ENCODE measurements at places on chromosomes 13 and 19.

GRCh38 chr13:63124863-63125262 lies 1709.2 kb upstream of the PCDH20 start:
- DNase-seq = no peak

DNA sequence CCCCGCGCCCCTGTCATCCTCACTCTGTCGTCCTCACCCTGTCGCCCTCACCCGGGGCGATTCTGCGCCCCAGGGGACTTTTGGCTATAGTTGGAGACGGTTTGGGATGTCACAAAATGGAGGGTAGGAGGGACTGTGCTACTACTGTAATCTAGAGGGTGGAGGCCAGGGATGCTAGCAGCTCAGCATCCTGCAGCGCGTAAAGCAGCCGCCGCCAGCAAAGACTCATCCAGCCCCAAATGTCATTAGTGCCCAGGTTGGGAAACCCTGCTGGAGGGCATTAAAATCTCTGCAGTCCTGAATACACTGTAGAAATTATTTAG lies 362 bp downstream of the ZNF557 start:
- no peak for DNase-seq

- DNase-seq = no peak
These were observed 10.7 kb downstream of the IL17D start for GRCh38 chr13:20714161-20714560.

DNA sequence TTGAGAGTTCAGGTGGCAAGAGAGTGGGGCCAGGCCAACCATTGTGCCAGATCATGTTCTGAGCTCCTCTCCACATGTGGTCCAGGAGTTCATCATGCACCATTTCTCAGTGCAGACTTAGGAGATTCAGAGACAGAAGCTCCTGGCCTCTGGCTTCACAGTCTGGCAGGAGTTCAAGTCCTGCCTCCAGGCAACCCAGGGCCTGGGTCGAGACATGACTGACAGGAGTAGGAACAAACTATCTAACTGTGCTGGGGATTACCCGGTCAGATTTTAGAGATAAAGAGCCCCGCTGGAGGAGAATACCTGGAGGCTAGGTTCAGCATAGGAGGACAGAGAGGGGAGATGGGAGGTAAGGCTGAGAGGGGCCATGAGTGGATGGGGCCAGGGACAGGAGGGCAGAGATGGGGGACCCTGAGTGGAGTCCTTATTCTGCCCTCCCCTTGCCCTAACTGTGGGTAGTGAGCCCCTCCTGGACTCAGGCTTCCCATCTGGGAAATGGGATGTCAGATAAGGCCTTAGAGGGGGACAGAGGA lies 906 bp upstream of the CYP4F11 start:
- no peak for DNase-seq

GRCh38 chr13:23631311-23632047 lies 61.3 kb downstream of the TNFRSF19 start:
- no peak for DNase-seq

GRCh38 chr13:37274569-37275497 lies 169.4 kb upstream of the CSNK1A1L start:
- DNase-seq = no peak

GRCh38 chr13:25281193-25281934 lies 5.9 kb downstream of the MTMR6 start:
- DNase-seq = no peak

DNA sequence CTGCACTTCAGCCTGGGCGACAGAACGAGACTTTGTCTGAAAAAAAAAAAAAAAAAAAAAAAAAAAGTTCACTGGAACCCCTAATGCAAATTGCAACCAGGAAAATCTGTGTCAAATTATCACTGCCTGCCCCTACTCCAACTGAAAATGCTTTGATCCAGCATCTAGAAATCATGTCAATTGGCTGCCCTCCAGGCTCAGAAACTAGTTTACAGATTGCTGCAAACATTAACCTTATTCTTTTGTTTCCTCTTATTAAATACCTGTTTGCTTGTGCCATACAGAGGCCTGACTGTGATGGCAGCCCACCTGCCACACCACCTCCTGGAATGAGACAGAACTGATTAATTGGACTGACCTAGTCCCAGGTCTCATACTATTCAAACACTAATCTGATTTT lies 18.6 kb upstream of the AKT2 start:
- DNase-seq = no peak

- no peak for DNase-seq
These were observed 10.6 kb upstream of the MADCAM1 start for GRCh38 chr19:485583-486236.

- peak; percentile 58 for DNase-seq
These were observed 44.9 kb downstream of the ZNF611 start for GRCh38 chr19:52689843-52690368.

- DNase-seq = no peak
These were observed 948.3 kb downstream of the SLITRK1 start for GRCh38 chr13:82934000-82934399.

GRCh38 chr13:51523082-51523518 lies 61.2 kb upstream of the WDFY2 start:
- peak; percentile 38 for DNase-seq

DNA sequence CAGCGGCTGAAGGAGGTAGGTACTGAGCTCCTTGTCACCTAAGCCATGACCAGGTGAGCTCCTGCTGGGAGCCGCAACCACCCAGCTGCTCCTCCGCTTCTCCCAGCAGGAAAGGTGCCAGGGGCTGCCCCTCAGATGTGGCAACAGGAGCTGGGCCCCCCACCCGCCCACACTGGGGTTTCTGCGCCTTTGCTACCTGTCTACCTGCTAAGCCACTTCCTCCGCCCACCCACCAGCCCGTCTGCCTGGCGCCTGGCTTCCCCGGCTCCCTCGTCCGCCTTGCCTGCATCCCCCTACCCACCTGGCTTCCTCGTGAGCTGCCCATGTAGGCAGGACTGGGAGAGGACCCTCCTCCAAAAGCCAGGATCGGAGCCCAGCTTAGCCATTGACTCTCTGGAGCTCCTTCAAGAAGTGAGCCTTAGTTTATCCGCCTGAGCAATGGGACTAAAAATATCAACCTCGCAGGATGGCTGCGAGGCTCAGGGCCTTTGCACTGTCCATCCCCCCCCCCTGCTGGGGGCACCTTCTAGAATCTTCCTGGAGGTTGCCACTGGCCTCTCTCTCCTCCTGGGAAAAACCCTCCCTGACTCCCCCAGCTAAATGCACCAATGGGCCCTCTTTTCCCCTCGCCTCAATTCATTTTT lies 55.8 kb upstream of the KLF2 start:
- peak; percentile 62 for DNase-seq

DNA sequence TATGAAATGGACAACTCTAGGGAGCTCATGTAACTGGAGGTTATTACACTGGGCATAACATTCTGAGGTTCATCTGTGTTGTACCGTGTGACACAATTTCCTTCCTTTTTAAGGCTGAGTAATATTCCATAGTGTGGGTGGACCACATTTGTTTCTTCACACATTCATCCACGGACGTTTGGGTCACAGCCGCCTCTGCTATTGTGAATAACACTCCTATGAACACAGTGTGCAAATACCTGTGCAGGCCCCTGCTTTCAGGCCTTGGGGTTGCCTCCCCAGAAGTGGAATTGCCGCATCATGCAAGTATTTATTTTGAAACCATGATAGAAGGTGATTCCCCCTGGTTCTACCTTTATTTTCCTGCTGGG lies 63.4 kb upstream of the MCF2L start:
- no peak for DNase-seq

DNA sequence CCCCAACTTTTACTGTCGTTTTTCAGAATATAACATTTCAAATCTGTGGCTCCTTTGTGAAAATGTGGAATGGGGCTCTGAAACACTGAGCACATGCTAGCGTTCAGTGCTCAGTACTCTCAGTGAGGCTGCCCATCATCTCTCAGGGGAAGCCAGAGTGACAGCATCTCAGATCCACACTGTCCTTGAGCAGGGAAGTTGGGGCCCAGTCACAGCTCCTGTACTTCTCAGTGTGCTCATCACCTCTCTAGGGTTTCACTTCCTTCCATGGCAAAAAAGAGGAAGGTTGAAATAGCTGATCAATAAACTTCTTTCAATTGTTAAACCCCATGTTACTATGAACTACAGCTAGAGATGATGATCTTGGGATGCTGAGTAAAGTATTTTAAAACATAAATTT lies 565.9 kb upstream of the SPRY2 start:
- no peak for DNase-seq

GRCh38 chr13:53137779-53138178 lies 109.2 kb downstream of the OLFM4 start:
- DNase-seq = no peak

DNA sequence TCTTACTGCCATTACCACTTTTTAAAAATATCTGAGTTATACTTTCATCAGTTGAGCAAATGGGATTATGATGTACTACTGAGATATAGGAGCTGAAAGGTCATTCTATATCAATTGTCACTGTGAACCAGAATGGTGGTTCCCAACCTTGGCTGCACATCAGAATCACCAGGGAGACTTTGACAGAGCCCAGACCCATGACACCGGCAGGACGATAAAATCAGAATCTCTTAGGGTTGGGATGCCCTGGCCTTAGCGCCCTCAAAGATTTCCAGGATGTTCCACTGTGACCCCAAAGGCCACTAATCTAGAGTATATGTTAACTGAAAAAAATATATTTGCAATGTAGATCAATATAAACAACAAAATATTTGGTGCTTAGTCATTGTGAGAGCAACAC lies 355.1 kb downstream of the LIG4 start:
- DNase-seq = no peak

GRCh38 chr13:108350579-108350978 lies 81.1 kb downstream of the TNFSF13B start:
- DNase-seq = no peak

DNA sequence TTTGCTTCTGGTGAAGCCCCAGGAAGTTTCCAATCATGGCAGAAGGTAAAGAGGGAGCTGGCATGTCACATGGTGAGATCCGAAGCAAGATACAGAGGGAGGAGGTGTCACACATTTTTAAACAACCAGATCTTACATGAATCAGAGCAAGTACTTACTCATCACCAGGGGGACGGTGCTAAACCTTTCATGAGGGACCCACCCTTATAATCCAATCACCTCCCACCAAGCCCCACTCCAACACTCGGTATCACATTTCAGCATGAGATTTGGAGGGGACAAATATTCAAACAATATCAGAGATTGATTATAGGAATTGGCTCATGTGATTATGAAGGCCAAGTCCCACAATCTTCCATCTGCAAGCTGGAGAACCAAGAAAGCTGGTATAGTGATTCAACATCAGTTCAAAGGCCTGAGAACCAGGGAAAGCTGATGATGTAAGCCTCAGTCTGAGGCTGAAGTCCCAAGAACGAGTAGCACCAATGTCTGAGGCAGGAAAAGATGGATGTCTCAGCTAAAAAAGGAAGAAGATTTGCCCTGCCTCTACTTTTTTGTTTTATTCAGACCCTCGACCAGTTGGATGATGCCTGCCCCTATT lies 58.6 kb upstream of the WDFY2 start:
- no peak for DNase-seq

- DNase-seq = no peak
These were observed 11.3 kb downstream of the DCAF15 start for GRCh38 chr19:13963603-13964105.

GRCh38 chr13:71090990-71091389 lies 776.0 kb downstream of the DACH1 start:
- DNase-seq = no peak

GRCh38 chr13:97938706-97939475 lies 14.6 kb upstream of the IPO5 start:
- DNase-seq = no peak

- no peak for DNase-seq
These were observed 2.7 kb upstream of the RASA3 start for GRCh38 chr13:114134944-114135610.

GRCh38 chr19:50759886-50760285 lies 10.4 kb upstream of the GPR32 start:
- no peak for DNase-seq

GRCh38 chr19:41575998-41576397 lies at the start of gene CEACAM21:
Gene CEACAM21, plus strand, starts transcription at chr19:41576166. Its CDS starts 109 bp downstream, at chr19:41576275.
- peak; percentile 64 for DNase-seq

DNA sequence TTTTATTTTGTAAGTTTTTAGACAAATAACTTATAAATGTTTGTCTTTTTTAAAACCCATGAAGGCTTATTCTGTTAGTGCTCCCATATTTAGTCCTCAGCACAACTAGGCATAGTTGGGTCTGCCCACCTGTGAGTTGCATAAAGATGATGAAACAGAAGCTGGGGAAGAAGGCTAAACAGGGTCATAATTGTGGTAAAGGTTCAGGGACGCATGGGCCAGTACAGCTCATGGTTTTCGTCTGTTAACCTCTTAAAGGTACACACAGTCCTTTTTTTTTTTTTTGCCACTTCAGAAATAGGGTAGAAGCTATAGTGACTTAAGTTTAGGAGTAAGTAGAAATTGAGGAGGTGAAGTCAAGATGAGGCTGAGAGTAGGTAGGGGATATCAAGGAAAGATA lies 58.3 kb downstream of the TM9SF2 start:
- DNase-seq = no peak

DNA sequence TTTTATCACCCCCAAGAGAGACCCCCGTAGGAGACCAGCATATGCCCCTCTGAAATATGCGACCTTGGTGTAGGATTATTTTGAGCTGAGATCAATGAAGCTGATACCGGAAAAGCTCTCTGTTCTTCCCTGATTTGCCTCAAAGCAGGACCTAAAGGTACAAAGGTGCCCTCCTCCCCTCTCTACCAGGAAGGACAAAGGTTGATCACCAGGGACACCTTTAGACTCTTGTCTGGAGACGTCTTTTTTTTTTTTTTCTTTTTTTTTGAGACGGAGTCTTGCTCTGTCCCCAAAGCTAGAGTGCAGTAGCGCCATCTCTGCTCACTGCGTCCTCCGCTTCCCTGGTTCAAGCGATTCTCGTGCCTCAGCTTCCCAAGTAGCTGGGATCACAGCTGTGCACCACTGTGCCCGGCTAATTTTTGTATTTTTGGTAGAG lies 792 bp upstream of the PEX11G start:
- no peak for DNase-seq

GRCh38 chr19:44512326-44513298 lies 12.3 kb upstream of the ZNF180 start:
- peak; percentile 36 for DNase-seq

DNA sequence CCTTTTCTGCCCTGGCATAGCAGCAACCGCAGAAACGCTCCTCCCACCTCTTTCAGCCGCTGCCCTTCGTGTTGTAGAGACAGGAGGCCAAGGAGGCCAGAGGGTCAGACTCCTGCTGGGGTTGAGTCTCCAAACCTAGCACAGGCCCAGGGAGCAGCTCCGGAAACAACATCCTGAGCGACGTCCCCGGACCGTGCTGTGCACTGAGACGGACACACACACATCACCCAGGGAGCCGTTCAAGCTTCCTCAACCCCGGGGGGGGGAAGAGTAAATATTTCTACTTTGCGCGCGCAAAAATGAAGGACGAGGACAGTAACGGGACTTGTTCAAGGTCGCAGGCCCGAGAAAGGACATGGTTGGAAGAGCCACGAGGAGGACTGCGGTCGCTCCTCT lies 657 bp downstream of the ZNF550 start:
- peak; percentile 47 for DNase-seq

Data from activated T-cell treated with anti-CD3 and anti-CD28 coated beads, Interleukin-2, amount 50 U/mL, for 24 hours (primary cell).